T-helper 22 cell (primary cell): ENCODE measurements at places on chromosomes 1 and 21.

DNA sequence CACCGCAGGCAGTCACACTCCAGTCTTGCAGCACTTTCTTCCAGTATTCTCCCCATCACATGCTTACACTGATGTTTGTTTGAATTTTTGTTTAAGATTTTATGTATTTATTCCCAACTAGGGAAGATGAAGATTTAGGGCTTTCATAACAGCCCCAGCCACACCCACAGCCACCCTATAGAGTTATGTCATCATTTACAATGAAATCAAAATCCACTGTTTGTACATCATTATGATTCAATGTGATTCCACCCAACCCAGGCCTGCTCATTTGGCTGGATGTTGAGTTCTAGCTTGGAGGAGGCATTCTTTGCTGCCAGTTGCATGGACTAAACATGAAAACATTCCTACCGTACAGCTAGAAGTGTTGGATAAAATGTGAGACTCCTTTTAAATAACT lies 35.8 kb downstream of the RIPK4 start:
- no peak for DNase-seq

DNA sequence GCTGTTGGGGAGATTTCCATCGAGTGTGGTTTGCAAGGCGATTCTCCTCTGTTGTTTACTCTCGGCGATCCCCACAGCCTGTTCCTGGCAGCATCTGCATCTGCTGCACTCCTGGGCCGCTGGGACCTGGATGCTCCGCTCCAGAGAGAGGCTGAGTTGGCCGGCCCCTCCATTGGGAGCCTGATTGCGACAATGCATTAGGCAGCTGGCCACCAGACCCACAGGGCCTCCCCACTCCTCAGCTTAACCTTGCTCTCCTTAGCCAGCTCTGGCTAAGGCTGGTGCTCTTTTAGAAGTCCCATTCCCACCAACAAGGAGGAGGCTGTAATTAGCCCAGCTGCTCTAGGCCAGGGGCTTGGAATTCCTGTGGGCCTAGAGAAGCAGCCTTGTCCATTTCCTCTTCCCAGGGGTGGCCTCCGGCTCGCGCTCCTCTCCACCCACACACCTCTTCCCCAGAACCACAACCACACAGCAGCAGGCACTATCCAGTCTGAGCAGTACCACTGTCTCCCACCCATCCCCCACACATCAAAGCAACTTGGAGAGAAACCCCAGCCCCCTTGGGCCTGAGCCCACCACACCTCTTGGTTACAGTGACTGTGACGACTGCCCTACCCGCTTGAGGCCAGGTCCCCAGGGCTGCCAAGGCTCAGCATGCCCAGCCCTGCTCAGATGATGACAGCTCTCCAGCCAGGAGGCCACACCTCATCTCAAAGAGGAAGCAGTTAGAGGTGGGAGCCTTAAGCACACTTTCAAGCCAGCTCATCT lies 193.8 kb upstream of the EDN2 start:
- no peak for DNase-seq

GRCh38 chr1:199264911-199265310 lies 626.1 kb downstream of the PTPRC start:
- DNase-seq = no peak

GRCh38 chr1:231162297-231162969 lies 575 bp downstream of the TRIM67 start:
- no peak for DNase-seq

- DNase-seq = no peak
Observed at GRCh38 chr1:207064561-207064960, 11.5 kb downstream of the PFKFB2 start.

DNA sequence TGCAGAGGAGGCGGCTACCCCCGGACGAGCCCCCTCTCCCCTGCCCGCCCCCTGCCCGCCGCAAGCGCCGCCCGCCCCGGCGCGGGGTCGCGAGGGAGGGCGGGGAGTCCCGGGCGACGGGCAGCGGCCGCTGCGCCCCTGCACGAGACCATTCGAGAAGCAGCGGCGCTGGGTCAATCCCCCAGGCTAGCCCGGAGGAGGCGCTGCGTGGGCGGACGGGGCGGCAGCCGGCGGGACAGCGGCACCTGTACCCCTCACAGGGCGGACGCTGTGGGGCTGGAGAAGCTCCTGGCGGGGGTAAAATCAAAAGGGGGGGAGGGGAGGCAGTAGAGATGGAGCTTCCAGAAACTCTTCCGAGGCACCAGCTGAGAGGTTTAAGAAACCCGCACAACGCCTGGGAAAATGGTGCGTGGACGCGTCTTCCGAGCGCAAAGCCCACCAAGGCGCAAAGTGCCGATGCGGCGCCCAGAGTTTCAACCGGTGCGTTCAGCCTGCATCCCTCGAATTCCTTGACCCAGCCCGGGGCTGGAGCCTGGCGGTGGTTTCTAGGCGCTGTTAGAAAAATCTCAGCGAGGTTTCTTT lies at the start of gene PLPPR5:
PLPPR5 (minus strand) TSS at position 1 of the 582 bp plus-strand sequence. CDS start 190 bp downstream, outside the sequence.
- DNase-seq = no peak

GRCh38 chr1:212375986-212376385 lies 38.7 kb downstream of the PACC1 start:
- DNase-seq = no peak

DNA sequence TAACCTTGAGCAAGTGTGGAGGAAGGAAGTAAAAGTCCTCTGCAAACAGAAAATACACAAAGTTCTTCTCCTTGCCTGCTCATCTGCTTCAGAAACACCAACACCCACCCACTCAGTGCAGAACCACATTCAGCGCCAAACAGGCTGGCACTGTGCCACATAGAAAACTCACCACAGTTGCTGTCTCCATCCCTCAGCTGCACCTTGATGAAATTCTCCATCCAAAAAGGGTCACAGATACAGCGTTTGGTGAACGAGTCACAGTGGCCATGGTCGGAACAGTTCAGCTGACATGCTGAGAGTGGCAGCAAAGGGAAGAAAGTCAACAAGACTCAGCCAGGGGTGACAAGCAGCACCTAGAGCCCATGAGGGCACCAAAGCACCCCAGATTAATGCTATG lies 114.5 kb downstream of the KIAA0319L start:
- DNase-seq = no peak
